Fibroblast of skin of left quadriceps (primary cell): ENCODE measurements at places on chromosomes 13 and 19.

GRCh38 chr19:4760285-4760650, 31.3 kb upstream of the FEM1A start:
- no peak for DNase-seq

DNA sequence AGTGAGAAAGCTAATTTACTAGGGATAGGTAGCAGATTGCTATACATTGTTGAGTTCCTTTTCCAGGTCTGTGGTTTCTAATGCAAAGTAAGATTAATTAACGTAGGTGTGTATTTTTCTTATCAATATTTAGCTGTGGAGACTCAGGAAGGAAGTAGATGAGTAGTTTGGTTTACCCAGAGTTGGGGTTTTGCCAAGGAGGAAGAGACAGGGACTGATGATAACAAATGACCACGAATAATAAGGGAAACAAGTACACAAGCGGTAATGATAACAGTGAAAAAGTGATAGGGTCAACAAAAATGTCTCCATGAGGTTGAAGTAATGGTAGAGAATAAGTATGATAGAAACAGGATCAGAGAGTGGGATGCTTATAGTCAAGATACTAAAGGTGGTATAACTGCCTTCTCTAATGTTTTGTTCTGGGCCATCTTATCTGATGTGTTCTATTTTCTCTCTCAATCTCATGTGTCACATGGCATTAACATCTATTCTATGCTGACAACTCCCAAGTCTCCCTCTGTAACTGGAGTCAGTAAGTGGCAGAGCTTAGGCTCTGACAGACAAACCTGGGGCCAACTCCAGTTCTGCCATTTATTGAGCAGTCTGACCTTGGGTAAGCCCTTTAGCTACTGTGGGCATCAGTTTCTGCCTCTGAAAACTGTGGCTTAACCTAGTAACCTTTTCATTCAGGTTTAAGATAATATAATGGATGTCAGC, 8.8 kb downstream of the OBI1 start:
- no peak for DNase-seq

DNA sequence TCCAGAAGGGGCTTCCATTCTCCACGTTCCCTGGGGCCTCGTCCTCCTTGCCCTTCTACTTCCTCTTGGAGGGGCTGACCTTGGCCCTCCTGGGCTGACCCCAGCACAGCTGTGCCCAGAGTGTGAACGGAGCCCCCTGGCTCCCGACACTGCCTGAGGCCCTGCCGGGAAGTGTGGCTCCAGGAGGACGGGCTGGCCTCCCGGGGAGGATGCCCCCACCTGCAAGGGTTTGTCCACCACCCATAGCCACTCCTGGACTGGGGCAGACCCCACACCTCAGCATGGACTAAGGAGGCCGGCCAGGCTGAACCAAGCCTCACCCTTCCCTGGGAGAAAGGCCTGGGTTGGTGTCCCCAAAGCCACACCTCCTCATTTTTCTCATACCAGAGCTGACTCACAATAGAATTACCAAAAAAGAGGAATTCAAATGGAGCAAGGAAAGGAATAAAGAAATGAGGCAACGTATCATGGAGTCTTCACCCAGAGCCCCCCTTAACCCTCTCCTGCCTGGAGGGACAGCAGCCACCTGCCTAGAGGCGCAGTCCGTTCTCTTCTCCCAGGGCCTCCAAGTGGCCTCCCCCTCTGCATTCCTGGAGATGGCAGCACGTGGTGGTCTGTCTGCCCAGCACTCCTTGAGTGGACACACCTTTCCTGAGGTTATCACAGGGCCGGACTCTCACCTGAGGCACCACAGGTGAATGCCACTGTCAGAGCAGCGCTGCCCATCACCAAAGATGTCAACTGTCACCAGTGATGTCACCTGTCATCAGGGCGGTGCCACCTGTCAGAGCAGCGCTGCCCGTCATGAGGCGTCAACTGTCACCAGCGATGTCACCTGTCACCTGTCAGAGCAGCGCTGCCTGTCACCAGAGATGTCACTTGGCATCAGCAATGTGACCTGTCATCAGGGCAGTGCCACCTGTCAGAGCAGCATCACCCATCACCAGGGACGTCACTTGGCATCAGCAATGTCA, 3.1 kb upstream of the C13orf46 start:
- peak; percentile 55 for DNase-seq

DNA sequence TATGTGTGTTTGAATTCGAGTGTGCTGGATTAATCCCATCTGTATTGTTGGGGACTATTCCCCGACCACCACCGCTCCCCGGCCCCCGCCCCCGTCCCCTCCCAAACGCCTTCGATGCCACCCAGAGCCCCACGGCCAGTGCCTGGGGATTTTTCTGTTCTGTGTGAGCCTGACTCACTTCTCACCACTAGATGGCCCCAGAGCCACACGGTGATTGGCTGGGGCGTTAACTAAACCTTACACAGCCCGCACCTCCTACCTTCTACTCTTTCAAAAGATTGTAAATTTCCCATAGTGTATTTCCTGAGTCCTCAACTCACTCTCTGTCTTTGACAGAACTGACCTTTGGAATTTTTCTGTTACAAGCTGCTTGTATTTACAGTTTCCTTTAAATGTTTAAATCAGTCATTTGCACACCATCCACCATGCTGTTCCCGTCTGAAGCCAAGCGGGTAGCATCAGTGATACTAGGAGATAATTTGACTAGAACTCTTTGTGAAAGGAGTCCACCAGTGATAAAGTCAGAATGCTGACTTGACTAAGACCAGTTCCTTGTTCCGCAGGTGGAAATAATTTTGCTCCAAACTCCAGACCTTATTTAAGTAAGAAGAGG, 61.4 kb downstream of the RFX2 start:
- DNase-seq = no peak

- DNase-seq = no peak
These were observed 23.2 kb downstream of the ANKRD27 start for GRCh38 chr19:32651729-32652140.

- DNase-seq = peak; percentile 47
These were observed 124.9 kb downstream of the CRYL1 start for GRCh38 chr13:20400774-20401173.

GRCh38 chr13:27919934-27920676, at the start of gene PDX1:
TSS of gene PDX1 (plus strand) at chr13:27920000. CDS start at chr13:27920139, 139 bp downstream.
- DNase-seq = no peak

DNA sequence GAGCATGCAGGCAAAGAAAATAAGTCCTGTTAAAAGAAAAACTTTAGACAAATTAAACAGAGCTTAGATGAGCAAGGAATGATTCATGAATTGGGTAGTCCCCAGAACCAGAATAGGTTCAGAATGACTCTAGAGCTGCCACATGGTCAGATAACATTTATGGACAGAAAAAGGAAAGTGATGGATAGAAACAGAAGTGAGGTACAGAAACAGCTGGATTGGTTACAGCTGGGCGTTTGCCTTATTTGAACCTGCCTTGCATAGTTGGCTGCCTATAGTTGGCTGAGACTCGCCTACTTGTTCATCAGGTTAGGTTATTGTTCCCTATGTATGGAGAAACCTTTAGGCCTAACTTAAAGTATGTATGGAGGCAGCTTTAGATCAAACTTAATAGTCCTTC, 35.4 kb downstream of the WDFY2 start:
- peak; percentile 62 for DNase-seq

GRCh38 chr19:39403331-39404312, 3.0 kb upstream of the ZFP36 start:
- DNase-seq = peak; percentile 100

GRCh38 chr19:51394050-51394836, 3.9 kb upstream of the C19orf84 start:
- peak; percentile 97 for DNase-seq

DNA sequence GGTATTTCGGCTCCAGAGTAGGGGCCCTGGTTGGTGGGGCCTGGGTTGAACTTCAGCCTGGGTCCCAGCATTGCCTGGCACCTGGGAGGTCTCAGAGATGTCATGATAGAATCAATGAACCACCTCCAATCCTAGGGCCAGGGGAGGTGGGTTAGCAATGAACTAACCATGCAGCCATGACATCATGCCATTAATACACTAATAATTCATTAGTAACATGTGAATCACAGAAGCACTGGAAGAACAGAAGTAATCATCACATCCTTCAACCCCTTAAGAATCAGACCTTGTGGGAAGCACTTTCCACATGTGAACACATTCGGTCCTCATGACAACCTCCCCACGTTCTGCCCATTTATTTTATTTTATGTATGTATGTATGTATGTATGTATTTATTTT, 6.9 kb downstream of the NOSIP start:
- DNase-seq = no peak

GRCh38 chr19:7196763-7197118, 97.5 kb downstream of the INSR start:
- no peak for DNase-seq

DNA sequence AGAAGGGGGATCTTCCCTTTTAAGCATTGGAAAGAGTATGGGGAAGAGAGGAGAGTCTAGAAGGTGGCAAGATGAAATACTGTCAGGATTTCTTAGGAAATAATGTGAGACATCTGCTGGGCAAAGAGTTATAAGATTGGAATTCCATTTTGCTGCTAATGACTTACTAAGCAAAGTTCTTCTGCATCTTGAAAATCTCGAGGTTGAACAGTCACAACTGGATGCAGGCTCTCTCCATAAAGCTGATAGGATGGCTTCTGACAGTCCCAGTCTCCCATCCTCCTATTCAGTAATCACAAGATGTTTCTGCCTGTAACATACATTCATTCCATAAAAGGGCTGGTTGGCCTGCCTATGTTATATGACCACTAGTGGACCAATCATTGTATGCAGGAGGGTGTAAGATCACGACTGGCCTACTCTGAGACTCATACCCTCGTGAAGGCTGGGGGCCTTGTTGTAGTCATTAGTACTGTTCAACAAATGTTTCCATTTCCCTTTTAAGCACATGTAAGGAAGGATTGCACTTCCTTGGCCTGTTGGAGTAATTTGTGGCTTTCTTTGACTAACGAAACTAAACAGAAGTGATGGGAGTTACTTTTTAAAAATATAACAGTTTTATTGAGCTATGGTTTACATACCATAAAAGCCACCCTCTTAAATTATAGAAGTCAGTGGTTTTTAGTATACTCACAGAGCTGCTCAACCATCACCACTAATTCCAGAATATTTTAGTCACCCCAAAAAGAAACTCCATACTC, 45.0 kb upstream of the TDRD3 start:
- DNase-seq = peak; percentile 54
